ENCODE measurements at places on chromosomes 6 and 20. TPM values are rescaled to one million over a fixed set of nuclear protein-coding genes. Genes with fewer than 3 reads are reported as not detected.

- no peaks in the 10 kb centered on the region for H3K27me3 ChIP-seq
- no peak overlapping the region for H3K4me3 ChIP-seq
Observed at GRCh38 chr20:60718743-60719480, 533.1 kb upstream of the CDH4 start.

DNA sequence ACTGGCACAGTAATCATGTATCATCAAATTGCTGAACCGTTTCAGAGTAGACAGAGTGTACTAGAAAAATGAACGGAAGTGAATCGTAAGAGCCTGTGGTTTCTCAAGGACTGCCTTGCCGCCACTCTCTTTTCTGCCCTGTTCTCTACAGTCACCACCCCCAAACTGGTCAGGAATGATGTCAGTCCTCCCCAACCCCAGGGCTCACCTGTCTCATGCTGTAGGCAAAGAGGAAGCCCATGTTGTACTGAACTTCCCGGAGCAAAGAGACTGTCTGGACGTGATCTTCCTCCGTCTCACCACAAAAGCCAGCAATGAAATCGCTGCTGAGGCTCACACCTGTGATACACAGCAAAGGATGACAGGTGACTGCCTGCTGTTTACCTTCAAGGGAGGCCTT, 31.0 kb downstream of the CDK5RAP1 start:
- no peak overlapping the region for H3K27ac ChIP-seq
- H3K27me3 ChIP-seq, result no peaks in the 10 kb centered on the region
- H3K36me3 ChIP-seq, result peaks cover 43% of the 10 kb centered on the region
- H3K4me1 ChIP-seq, result no peaks in the 10 kb centered on the region
- no peak overlapping the region for H3K4me3 ChIP-seq

GRCh38 chr6:163457637-163458561, 43.4 kb downstream of the QKI start:
- H3K36me3 ChIP-seq, result no peaks in the 10 kb centered on the region
- H3K27ac ChIP-seq, result no peak overlapping the region
- peaks cover 7% of the 10 kb centered on the region for H3K4me1 ChIP-seq
- no peaks in the 10 kb centered on the region for H3K27me3 ChIP-seq
- no peak overlapping the region for H3K4me3 ChIP-seq
- no peak for DNase-seq

DNA sequence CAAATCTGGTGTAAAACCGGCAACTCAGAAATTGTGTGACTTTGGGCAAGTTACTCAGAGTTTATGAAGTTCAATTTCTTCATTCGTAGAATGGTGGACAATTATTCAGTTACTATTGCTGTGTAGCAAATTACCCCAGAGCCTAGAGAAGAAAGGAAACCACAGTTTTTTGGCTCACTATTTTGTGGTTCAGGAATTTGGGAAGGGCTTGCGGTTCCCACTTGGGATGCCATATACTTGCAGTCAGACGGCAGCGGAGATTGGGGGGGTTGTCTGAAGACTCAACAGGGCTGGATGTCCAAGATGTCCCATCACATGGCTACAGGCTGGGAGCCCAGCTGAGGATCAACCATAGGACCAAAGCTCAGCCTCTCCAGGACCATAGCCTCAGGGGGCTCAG, 108.1 kb downstream of the PCSK2 start:
- no peak overlapping the region for H3K4me3 ChIP-seq
- DNase-seq, result no peak
- no peak overlapping the region for H3K27ac ChIP-seq
- H3K36me3 ChIP-seq, result no peaks in the 10 kb centered on the region
- no peaks in the 10 kb centered on the region for H3K27me3 ChIP-seq

GRCh38 chr6:133377219-133377618, 136.1 kb downstream of the EYA4 start:
- H3K4me3 ChIP-seq, result no peak overlapping the region
- no peaks in the 10 kb centered on the region for H3K36me3 ChIP-seq
- H3K4me1 ChIP-seq, result no peaks in the 10 kb centered on the region
- DNase-seq, result no peak
- no peak overlapping the region for H3K27ac ChIP-seq

- H3K4me1 ChIP-seq, result no peaks in the 10 kb centered on the region
- H3K27ac ChIP-seq, result no peak overlapping the region
- no peaks in the 10 kb centered on the region for H3K36me3 ChIP-seq
- no peak overlapping the region for H3K4me3 ChIP-seq
- no peaks in the 10 kb centered on the region for H3K27me3 ChIP-seq
Observed at GRCh38 chr20:6630514-6630913, 137.0 kb upstream of the BMP2 start.

The TFAP2C gene
- 2.8 TPM for polyA plus RNA-seq

DNA sequence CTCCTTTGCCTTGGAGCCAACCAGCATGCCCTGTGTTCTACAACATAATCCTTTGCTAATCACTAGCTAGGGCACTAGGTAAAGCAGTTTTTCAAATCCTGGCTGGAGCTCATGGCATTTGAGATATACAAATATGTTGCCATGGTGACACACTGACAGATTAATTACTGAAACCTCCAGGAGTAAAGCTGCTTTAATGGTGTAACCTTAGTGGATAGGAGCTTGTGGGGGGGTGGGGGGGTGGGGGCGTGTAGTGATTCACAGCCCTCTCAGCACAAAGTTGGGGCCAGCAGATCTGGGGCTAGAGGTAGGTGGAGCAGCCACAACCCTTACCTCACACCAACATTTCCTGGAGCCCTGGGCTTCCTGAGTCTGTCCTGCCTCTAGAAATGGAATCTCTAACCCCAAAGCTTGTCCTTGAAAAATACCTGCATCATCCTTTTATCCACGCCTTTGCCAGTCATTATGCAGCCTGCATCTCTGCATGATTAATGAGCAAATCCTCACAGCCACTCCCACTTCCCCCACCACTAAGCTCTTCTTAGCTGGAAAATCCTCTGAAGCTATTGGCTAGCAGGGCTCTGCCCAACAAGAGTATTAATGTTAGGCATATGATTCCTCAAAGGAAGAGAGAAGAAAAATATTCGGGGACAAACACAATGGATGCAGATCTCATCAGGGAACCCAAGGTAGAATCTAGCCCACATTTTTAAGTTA, 84.5 kb upstream of the PRND start:
- no peaks in the 10 kb centered on the region for H3K36me3 ChIP-seq
- no peaks in the 10 kb centered on the region for H3K27me3 ChIP-seq
- H3K4me3 ChIP-seq, result no peak overlapping the region
- no peaks in the 10 kb centered on the region for H3K4me1 ChIP-seq
- no peak for DNase-seq

GRCh38 chr6:158142789-158143188, 25.3 kb downstream of the SERAC1 start:
- H3K4me1 ChIP-seq, result no peaks in the 10 kb centered on the region
- no peak overlapping the region for H3K27ac ChIP-seq
- no peak overlapping the region for H3K4me3 ChIP-seq
- no peaks in the 10 kb centered on the region for H3K27me3 ChIP-seq

GRCh38 chr6:163520956-163521355, 106.4 kb downstream of the QKI start:
- DNase-seq, result no peak
- no peaks in the 10 kb centered on the region for H3K4me1 ChIP-seq
- H3K4me3 ChIP-seq, result no peak overlapping the region
- no peaks in the 10 kb centered on the region for H3K27me3 ChIP-seq
- no peaks in the 10 kb centered on the region for H3K36me3 ChIP-seq

DNA sequence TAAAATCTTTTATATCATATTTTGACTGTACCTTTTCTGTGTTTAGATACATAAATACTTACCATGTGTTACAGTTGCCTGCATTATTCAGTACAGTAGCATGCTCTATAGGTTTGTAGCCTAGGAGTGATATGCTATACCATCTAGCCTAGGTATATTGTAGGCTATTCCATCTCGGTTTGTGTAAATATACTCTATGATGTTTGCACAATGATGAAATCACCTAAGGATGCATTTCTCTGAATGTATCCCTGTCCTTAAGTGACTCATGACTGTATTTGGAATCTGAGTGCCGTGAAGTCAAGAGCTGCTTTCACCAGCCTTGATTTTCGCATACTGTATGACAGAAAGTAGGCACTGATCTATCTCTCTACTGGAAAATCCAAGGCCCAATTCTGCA, 129.9 kb downstream of the UTRN start:
- H3K4me3 ChIP-seq, result no peak overlapping the region
- no peak overlapping the region for H3K27ac ChIP-seq
- no peaks in the 10 kb centered on the region for H3K36me3 ChIP-seq
- H3K27me3 ChIP-seq, result no peaks in the 10 kb centered on the region
- H3K4me1 ChIP-seq, result no peaks in the 10 kb centered on the region

The WFDC10B gene
- polyA plus RNA-seq, result 0.36 TPM

GRCh38 chr6:110075406-110075805, 97.3 kb downstream of the GPR6 start:
- no peaks in the 10 kb centered on the region for H3K27me3 ChIP-seq
- no peaks in the 10 kb centered on the region for H3K36me3 ChIP-seq

GRCh38 chr6:43629104-43629504, at the start of gene GTPBP2:
Gene GTPBP2 (minus strand): TSS chr6:43629264. CDS start chr6:43629162, 102 bp downstream.
- peak within 1 kb of the TSS; percentile 90 for H3K27ac ChIP-seq
- DNase-seq, result peak; percentile 94
- no peaks in the 10 kb centered on the region for H3K27me3 ChIP-seq
- H3K4me3 ChIP-seq, result peak within 1 kb of the TSS; percentile 59
- peaks cover 4% of the 10 kb centered on the region for H3K4me1 ChIP-seq
- H3K36me3 ChIP-seq, result peaks cover 21% of the 10 kb centered on the region

DNA sequence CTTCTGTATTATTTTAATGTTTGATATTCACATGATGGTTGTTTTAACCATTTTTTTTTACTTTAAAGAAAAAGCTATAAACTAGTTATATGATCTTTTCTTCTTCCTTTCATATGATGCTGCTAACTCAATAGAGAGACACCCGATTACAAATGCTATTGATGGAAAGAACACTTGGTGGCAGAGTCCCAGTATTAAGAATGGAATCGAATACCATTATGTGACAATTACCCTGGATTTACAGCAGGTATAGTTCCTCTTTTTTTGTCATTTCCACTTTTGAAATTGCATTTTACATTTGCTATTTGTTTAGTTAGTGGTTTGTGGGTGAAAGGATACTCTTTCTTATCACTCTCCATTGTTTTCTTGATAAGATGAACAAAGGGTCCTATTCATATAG, 176.7 kb downstream of the LAMA2 start:
- H3K27ac ChIP-seq, result no peak overlapping the region
- no peak overlapping the region for H3K4me3 ChIP-seq
- H3K36me3 ChIP-seq, result no peaks in the 10 kb centered on the region
- no peak for DNase-seq

DNA sequence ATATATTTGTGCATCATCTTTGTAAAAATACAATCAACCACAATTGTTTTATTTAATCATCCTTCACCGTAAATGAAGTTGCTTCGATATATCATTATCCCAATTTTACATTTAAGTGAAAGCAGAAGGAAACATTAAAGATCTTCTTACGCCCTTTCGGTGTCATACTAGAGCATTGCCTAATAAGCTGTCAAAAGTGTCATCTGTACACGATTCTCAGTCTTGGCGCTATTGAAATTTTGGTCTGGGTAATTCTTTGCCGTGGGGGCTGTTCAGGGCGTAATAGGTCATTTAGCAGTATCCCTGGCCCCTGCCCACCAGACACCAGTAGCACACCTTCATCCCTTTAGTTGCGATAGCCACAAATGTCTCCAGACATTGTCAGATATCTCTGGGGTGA, 40.4 kb upstream of the TMEM170B start:
- H3K27ac ChIP-seq, result no peak overlapping the region
- H3K36me3 ChIP-seq, result no peaks in the 10 kb centered on the region
- no peak overlapping the region for H3K4me3 ChIP-seq
- DNase-seq, result no peak

GRCh38 chr6:71602385-71603007, 283.9 kb upstream of the RIMS1 start:
- no peak for DNase-seq
- no peak overlapping the region for H3K4me3 ChIP-seq
- H3K27me3 ChIP-seq, result no peaks in the 10 kb centered on the region
- no peak overlapping the region for H3K27ac ChIP-seq

DNA sequence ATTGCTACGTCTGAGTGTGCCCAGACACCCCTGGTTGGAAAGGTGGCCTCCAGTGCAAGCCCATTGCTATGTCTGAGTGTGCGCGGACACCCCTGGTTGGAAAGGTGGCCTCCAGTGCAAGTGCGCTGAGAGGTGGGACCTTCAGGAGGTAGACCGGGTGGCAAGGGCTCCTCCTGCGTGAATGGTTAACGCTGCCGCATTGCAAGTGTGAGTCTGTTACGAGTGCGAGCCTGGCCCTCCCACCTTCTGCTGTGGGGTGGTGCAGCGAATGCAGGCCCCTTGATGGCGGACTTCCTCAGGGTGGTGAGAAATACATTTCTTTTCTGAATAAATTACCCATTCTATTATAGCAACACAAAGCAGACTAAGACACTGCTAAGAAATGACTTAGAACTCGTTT, 208.8 kb downstream of the DLL1 start:
- H3K27me3 ChIP-seq, result no peaks in the 10 kb centered on the region
- no peak overlapping the region for H3K27ac ChIP-seq
- no peak for DNase-seq
- H3K36me3 ChIP-seq, result no peaks in the 10 kb centered on the region
- H3K4me3 ChIP-seq, result no peak overlapping the region
- no peaks in the 10 kb centered on the region for H3K4me1 ChIP-seq

- H3K27me3 ChIP-seq, result no peaks in the 10 kb centered on the region
- no peaks in the 10 kb centered on the region for H3K36me3 ChIP-seq
- no peak overlapping the region for H3K27ac ChIP-seq
- no peak overlapping the region for H3K4me3 ChIP-seq
- DNase-seq, result no peak
Observed at GRCh38 chr6:16216501-16217155, 21.8 kb upstream of the GMPR start.

GRCh38 chr6:107202876-107203468, 87.7 kb upstream of the BEND3 start:
- no peaks in the 10 kb centered on the region for H3K4me1 ChIP-seq
- H3K27ac ChIP-seq, result no peak overlapping the region
- H3K4me3 ChIP-seq, result no peak overlapping the region
- H3K36me3 ChIP-seq, result no peaks in the 10 kb centered on the region
- H3K27me3 ChIP-seq, result no peaks in the 10 kb centered on the region
- no peak for DNase-seq

The MYT1 gene
- polyA plus RNA-seq, result 0.63 TPM

DNA sequence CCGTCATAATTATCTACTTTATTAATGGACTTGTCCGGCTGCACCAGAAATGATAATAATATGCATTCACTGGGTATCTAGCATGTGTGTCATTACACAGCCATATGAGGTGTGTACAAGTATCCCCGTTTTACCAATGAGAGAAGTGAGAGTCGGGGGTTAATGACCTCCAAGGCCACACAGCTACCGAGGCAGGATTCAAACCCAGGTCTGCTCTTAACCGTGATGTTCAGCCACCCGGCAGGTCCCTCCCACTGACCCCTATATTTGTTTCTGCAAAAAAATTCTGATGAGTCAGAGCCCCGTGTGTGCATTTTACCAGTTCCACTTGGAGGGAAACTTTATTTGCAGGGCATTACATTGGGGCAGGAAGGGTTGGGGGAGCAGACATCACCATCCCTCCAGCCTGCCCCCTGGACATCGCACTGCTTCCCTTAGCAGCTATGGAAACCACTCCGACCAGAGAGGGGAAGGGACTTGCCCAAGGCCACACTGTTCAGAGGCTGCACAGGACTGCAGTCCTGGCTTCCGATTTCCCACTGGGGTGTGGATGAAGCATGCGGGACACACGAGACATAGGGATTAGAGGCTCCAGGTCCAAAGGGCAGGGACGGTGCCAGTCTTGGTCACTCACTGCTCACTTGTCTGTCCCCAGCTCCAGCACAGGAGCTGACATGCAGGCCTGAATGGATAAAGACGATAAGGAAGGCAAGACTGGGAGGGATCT, 10.1 kb upstream of the SRC start:
- no peak overlapping the region for H3K4me3 ChIP-seq
- DNase-seq, result no peak
- H3K27ac ChIP-seq, result no peak overlapping the region
- no peaks in the 10 kb centered on the region for H3K27me3 ChIP-seq

GRCh38 chr20:19274412-19275015, 62.1 kb downstream of the SLC24A3 start:
- no peaks in the 10 kb centered on the region for H3K36me3 ChIP-seq
- no peaks in the 10 kb centered on the region for H3K4me1 ChIP-seq
- no peak overlapping the region for H3K4me3 ChIP-seq
- DNase-seq, result no peak
- no peaks in the 10 kb centered on the region for H3K27me3 ChIP-seq
